ENCODE measurements at places on chromosomes 3 and 15. TPM values are rescaled to one million over a fixed set of nuclear protein-coding genes. Genes with fewer than 3 reads are reported as not detected.

PATL2 gene
- total RNA-seq = 1.00 TPM

PLSCR5 gene
- total RNA-seq = not detected

IGF1R gene
- 57.2 TPM for total RNA-seq

DNA sequence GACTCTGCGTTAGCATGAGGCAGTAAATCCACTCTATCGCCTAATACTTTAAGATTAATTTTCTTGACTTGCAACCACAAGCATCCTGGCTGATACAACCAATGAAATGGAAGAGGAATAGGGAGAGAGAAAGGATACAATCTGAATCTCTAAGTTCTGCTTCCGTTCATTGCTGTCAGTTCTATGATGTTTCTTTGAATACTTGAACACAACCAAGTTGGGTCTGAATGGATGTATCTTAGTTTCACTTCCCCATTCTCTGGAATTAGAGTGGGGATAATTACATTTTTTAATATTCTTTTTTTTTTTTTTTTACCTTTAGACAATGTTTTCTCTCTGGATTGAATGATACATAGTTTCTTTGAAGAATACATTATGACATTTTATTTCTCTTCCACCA, 22.9 kb downstream of the PDE8A start:
- no peak for DNase-seq

COL6A5 gene
- not detected for total RNA-seq

SHC4 gene
- 3.3 TPM for total RNA-seq

DNA sequence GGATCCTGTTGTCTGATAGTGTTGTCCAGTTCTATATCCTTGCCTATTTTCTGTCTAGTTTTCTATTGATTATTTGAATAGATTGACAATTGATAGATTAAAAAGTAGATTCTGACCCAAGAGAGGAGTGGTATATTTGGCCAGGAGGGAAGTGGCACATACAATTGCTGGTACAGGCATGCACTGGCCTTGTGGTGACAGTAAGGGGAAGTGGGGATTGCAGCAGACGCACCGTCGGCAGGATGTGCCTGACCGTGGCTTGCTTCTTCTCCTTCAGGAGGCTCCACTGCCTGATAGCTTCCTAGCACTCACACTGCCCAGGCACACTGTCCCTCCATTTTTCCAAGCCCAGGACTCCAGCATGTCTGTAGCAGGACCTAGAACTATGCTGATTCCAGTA, 10.5 kb downstream of the GABRG3 start:
- no peak for DNase-seq

IGSF10 gene
- total RNA-seq = 0.83 TPM

GRCh38 chr15:81281766-81282605, 42.0 kb downstream of the STARD5 start:
- DNase-seq = peak; percentile 43

SOX14 gene
- not detected for total RNA-seq

CCRL2 gene
- total RNA-seq = 1.3 TPM

DNA sequence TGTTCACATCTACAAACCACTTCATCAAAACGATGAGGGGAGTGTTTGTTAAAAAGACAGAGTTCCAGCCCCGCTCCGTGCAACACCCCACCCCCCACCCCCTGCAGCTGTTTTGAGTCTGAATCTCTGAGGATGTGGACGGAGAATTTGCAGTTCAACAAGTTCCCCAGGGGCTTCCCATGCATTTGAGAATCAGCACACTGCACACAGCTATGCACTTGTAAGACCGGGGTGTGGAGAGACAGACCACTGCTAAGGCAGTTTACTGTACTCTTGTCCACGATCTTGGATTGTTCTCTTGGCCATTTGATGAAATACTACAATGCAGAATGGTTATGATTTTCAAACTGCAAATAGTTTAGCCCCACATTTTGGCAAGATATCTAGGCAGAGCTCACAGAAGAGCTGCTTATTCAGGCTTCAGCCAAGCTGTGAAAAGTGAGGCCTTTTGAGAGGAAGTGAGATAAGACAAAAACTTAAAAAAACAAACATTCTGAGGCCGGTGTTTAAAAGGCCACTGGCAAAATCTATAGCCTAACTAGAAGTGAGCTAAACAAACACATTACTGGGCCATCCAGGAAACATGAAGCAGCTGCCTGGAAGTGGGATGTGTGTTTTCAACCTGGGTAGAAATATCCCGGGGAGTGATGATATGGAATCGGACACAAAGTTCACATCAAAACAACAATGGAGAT, 308.2 kb upstream of the ADAMTS9 start:
- no peak for DNase-seq

- peak; percentile 47 for DNase-seq
Observed at GRCh38 chr3:58664611-58665010, 2.0 kb downstream of the FAM3D start.

PARP14 gene
- 12.7 TPM for total RNA-seq

DNA sequence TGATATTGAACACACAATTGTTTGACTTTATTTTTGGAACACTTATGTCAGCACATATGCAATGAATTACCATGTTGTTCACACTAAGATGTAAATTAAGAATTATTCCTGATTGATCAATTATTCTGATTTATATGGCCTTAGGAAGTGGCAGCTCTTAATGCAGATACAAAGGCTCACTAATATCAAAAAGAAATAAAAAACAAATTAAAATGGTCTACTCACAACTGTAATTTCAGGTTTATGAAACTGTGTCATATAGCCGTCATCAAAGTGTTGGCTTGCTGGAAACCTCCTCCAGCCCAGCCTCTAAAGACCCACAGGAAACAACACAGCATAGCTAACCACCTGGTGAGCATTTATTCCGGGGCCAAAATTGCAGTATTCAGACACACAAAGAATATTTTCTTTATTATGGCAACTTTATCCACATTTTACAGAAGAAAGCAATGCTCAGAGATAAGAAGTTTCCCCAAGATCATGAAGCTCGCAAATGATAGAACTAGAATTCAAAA, 33.4 kb downstream of the PDZRN3 start:
- no peak for DNase-seq

GRCh38 chr3:55782351-55782750, 295.2 kb upstream of the WNT5A start:
- DNase-seq = no peak

DNA sequence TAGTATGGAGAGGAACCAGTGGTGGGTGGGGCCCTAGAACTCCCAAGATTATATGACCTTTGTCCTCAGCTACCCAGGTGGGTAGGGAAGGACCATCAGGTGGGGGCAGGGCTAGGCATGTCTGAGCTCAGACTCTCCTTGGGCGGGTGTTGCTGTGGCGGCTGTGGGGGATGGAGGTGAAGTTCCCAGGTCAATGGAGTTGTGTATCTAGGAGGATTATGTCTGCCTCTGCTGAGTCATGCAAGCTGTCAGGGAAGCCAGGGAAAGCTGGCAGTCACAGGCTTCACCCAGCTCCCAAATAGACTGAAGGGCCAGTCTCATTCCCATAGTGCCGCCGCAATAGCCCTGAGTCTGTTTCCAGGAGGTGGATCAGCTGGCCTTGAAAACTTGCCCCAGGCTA, 139.7 kb upstream of the CFAP20DC start:
- DNase-seq = no peak

All from cardiac septum (tissue), 1 donor.